ENCODE measurements at places on chromosomes 3 and 15.

DNA sequence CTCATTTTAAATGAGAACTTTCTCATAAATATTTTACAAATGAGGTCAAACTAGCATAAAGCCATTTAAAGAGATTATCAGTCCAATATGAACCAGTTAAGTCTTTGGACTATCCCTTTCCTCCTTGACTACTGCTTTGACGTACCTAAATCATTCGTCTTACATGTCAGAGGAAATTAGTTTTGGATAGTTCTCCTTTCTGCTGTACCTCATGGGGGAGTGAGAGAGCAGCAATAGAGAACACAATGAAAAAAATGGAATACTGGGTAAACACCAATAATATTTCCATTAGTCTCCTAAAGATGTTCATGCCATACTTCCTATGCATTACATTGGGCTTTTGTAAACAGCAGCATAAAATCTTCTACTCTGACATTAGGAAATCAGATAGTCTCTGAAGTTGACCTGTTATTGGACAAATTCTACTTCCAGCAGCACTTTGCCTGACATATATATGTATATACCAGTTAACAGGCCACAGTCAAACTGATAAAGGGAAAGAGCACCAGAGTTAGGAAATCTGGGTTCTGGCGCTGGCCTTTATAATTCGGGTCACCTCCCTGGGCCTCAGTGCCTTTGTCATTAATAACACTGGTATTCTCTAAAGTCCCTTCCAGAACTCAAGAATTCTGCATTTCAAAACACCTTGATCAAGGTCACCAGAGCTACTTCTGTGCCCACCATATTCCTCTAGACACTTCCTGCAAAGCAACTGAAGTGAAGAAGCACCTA, 26.8 kb downstream of the TIMMDC1 start:
- no peak overlapping the region for H3K4me3 ChIP-seq
- DNase-seq: no peak
- H3K4me1 ChIP-seq: no peaks in the 10 kb centered on the region
- H3K27me3 ChIP-seq: no peaks in the 10 kb centered on the region
- no peak overlapping the region for H3K27ac ChIP-seq

DNA sequence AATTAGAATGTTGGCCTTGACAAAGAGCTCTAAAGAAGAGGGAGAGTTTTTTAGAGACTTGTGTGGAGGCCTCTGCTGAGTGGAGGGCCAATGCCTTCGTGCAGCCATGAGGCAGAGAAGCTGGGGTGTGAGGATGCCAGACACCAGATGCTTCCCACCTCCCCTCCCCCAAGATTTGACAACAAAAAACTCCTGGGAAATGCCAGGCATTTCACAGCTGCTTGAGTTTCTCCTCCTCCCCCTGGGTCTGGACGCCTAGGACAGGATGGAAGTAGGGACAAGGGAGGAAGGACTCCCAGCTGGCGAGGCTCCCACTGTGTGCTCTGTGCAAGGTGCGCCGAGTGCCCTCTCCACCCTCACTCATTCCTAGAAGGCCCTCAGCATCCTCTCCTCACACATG, 20.1 kb downstream of the TGM4 start:
- no peaks in the 10 kb centered on the region for H3K36me3 ChIP-seq
- H3K4me3 ChIP-seq: no peak overlapping the region
- no peaks in the 10 kb centered on the region for H3K27me3 ChIP-seq
- no peak for DNase-seq
- no peaks in the 10 kb centered on the region for H3K4me1 ChIP-seq
- H3K27ac ChIP-seq: no peak overlapping the region

DNA sequence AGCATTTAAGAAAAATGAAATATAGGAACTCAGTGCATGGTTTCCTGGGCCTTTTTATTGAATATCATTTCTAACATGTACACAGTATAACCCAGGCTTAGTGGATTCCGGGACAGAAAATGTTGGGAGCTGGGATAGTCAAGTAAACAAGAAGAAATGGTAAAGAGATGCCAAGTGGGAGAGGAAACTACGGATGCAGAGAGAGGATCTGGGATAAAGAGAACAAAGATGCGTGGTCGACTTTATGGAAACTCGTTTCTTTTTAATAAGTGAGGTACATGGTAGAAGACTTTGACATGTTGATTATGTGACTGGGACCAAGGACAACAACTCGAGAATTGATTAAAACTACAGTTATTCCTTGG, 1.2 kb upstream of the GPR176 start:
- H3K27me3 ChIP-seq: peaks cover 14% of the 10 kb centered on the region
- H3K4me3 ChIP-seq: peak overlapping the region; percentile 69
- H3K4me1 ChIP-seq: peaks cover 11% of the 10 kb centered on the region
- H3K27ac ChIP-seq: no peak overlapping the region
- no peaks in the 10 kb centered on the region for H3K36me3 ChIP-seq

DNA sequence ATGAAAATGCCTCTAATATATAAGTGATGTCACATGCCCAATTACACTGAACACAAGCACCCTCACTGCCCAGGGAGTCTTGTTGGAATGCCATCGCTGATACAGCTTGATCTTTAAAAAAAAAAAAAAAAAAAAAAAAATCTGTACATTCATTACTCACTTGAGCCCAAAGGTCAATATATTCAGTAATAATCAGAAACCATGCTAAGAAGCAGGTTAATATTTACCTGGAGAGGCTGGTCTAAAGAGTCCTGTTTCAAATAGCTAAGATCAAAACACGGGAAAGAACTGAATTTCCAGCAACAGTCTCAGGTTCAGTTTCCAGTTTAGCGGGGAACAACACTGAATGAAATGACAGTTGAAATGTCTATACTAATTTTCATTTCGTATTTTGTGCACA, 109.9 kb downstream of the UACA start:
- DNase-seq: no peak
- H3K27ac ChIP-seq: no peak overlapping the region
- H3K4me1 ChIP-seq: no peaks in the 10 kb centered on the region
- no peak overlapping the region for H3K4me3 ChIP-seq

GRCh38 chr3:118626453-118626852, 408.2 kb downstream of the IGSF11 start:
- no peaks in the 10 kb centered on the region for H3K36me3 ChIP-seq
- H3K27me3 ChIP-seq: no peaks in the 10 kb centered on the region
- no peak overlapping the region for H3K4me3 ChIP-seq
